Adrenal gland (tissue), 19 donors: ENCODE measurements at places on chromosomes 4 and X. TPM values are rescaled to one million over a fixed set of nuclear protein-coding genes. Genes with fewer than 3 reads are reported as not detected.

Gene NRK
- total RNA-seq, result 38.5 TPM

GRCh38 chrX:72392816-72393800 is 87.4 kb upstream of the CITED1 start:
- peaks cover 4% of the 10 kb centered on the region for H3K27me3 ChIP-seq
- H3K36me3 ChIP-seq, result no peaks in the 10 kb centered on the region
- H3K27ac ChIP-seq, result no peak overlapping the region
- DNase-seq, result no peak
- no peak overlapping the region for H3K4me3 ChIP-seq

DNA sequence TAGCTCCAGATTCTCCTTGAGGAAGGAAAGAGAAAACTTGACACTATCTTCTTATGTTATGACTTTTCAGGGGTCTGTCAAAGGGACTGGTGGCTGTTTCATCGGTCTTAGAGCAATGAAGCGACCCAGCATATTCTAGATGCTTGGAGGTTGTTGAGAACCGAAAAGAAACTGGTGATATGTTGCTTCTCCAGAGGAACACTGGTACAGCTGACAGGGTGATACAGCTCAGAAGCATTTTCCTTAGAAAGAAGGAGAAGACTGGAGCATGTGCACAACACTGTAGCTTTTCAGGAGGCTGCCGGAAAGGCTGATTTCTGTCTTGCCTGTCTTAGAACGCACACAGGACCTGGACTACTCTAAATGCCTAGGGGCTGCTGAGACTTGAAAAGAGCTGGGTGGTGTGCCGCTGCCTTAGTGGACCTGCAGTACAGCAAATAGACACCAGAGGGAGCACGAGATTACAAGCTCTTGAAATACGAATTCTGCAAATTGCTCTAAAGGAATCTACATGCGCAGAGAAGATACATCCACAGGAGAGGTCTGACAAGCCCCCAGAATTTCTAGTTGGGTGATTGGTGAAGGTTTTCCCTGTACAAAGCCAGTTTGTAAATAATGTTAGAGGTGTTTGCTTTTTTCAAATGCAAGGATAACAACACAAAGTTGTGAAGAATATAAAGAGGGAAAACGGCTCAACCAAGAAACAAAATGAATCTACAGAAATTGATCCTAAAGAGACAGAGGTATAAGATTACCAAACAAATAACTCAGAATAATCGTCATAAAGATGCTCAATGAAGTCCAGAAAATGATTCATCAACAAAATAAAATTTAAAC is 223.1 kb upstream of the DMD start:
- peak; percentile 59 for DNase-seq
- no peaks in the 10 kb centered on the region for H3K4me1 ChIP-seq
- peaks cover 13% of the 10 kb centered on the region for H3K27me3 ChIP-seq
- H3K4me3 ChIP-seq, result no peak overlapping the region
- H3K36me3 ChIP-seq, result no peaks in the 10 kb centered on the region

Gene PLXNA3
- total RNA-seq, result 8.2 TPM

DNA sequence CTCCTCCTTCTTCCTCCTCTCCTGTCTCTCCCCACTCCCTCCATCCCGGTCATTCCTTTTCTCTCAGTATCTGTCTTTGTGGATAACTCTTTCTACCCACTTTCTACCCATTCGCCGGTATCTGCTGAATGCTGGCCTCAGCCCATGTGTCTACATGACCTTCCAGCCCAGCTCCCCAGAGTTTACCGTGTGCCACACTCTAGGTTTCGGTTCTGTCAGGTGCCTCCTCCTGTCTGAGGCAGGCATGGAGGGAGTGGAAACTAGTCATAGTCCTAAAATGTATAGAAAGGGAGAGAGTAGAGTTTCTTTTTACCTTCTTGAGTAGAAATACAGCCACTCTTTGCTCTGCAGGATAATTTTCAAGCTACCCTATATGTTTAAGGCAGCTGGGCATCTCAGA is 33.5 kb upstream of the SCRG1 start:
- DNase-seq, result no peak
- no peak overlapping the region for H3K4me3 ChIP-seq
- no peaks in the 10 kb centered on the region for H3K4me1 ChIP-seq
- no peaks in the 10 kb centered on the region for H3K36me3 ChIP-seq

DNA sequence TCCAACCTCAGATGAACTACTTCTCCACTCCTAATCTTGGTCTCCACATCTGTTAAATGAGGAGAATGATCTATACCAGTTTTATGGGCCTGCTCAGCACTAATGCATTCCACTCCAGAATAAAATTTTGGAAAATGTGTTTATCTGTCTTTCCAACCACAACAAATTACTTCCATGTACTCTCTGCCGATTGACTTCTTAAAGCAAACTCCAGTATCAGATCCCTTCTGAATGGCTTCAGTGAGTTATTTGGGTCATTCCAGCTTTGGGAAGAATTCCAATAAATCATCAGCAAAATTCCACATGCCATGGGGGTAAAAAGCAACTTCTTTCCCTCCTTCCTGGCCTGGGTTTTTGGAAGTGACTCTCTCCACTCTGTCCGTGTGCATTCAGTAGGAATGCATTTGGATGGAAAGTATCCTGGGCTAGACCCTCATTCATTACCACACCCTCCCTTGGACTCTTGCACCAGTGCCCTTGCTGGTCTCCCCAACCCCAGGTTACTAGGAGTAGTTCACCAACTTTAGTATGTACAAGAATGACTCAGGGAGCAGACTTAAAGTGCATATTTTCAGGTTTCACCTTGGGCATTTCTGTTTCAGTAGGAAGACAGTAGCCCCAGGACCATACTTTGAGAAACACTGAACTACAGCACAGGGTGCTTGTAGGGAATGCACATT is 15.4 kb upstream of the ADH6 start:
- no peaks in the 10 kb centered on the region for H3K36me3 ChIP-seq
- no peak overlapping the region for H3K4me3 ChIP-seq
- DNase-seq, result no peak
- no peaks in the 10 kb centered on the region for H3K4me1 ChIP-seq

GRCh38 chr4:38180456-38180855 is 220.3 kb downstream of the PTTG2 start:
- no peak overlapping the region for H3K4me3 ChIP-seq
- no peaks in the 10 kb centered on the region for H3K4me1 ChIP-seq
- no peaks in the 10 kb centered on the region for H3K36me3 ChIP-seq
- H3K27ac ChIP-seq, result no peak overlapping the region
- no peaks in the 10 kb centered on the region for H3K27me3 ChIP-seq

Gene UGT2A1
- total RNA-seq, result not detected

Gene SRPK3
- not detected for total RNA-seq

DNA sequence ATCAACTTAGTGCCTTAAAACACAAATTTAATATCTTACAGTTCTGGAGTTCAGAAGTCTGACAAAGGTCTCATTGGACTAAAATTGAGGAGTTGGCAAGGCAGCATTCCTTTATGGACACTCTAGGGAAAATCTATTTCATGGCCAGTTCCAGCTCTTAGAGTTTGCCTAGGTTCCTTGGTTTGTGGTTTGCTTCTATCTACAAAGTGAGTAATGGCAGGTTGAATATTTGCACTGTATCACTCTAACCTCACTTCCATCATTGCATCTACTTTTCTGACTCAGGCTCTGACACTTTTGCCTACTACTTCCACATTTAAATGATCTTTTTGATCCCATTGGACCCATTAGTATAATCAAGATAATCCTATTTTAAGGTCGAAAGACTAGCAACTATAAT is 64.7 kb upstream of the PCDH10 start:
- H3K36me3 ChIP-seq, result no peaks in the 10 kb centered on the region
- no peak overlapping the region for H3K4me3 ChIP-seq
- DNase-seq, result no peak
- no peak overlapping the region for H3K27ac ChIP-seq
- H3K27me3 ChIP-seq, result no peaks in the 10 kb centered on the region
- no peaks in the 10 kb centered on the region for H3K4me1 ChIP-seq

Gene SMIM10L2A
- 52.3 TPM for total RNA-seq

Gene KLKB1
- 0.72 TPM for total RNA-seq

DNA sequence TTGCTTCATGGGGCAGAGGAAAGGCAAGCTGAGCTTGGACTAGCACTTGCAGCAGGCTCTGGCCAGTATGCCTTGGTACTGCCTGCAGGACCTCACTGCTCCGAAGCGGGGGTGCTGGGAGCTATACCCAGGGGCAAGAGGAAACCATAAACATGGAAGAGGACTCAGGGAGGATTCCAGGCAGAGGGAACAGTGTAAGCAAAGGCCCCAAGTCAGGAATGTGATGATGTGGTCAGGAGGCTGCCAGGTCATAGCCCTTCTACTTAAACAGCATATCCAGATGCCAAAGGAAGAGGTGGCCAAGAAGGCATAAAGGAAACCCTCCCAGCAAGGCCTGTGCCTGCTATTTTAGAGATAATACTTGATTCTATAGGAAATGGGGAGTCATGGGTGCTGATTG is 31.1 kb downstream of the RAB40AL start:
- H3K36me3 ChIP-seq, result no peaks in the 10 kb centered on the region
- H3K4me3 ChIP-seq, result no peak overlapping the region
- no peaks in the 10 kb centered on the region for H3K4me1 ChIP-seq

DNA sequence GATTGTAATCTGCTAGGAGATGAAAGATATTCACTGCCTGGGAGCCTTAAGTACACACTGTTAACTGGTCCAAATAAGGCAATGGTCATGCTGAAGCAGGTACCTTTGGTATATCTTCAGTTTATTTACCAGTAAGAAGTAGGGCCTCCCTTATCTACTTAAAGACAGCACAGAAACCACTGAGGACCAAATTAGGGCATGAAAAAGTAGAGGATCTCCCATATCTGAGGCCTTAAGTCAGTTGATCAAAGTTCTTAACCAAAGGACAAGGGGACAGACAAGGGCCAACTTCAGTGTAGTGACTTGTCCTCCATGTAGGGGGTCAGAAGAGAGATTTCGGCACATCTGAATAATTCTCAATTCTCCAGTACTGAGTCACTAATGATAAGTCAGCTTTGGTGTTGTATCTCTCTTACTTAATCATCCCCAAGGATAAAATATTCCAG is 59.1 kb downstream of the AMELX start:
- no peak overlapping the region for H3K4me3 ChIP-seq
- H3K27me3 ChIP-seq, result peaks cover 4% of the 10 kb centered on the region
- no peaks in the 10 kb centered on the region for H3K4me1 ChIP-seq
- H3K27ac ChIP-seq, result no peak overlapping the region

- no peak for DNase-seq
- H3K27me3 ChIP-seq, result no peaks in the 10 kb centered on the region
- H3K36me3 ChIP-seq, result no peaks in the 10 kb centered on the region
- H3K4me3 ChIP-seq, result no peak overlapping the region
These were observed 71.2 kb upstream of the GRID2 start for GRCh38 chr4:92232566-92232965.

Gene SPANXC
- total RNA-seq, result not detected

- no peaks in the 10 kb centered on the region for H3K27me3 ChIP-seq
- no peaks in the 10 kb centered on the region for H3K4me1 ChIP-seq
- H3K27ac ChIP-seq, result no peak overlapping the region
- no peak for DNase-seq
These were observed 138.4 kb upstream of the GALNTL6 start for GRCh38 chr4:171674781-171675180.

Gene FGF5
- not detected for total RNA-seq

- H3K4me1 ChIP-seq, result no peaks in the 10 kb centered on the region
- no peaks in the 10 kb centered on the region for H3K36me3 ChIP-seq
- H3K4me3 ChIP-seq, result no peak overlapping the region
- no peaks in the 10 kb centered on the region for H3K27me3 ChIP-seq
- peak; percentile 29 for DNase-seq
These were observed 34.1 kb downstream of the GPAT3 start for GRCh38 chr4:83569987-83570386.

GRCh38 chrX:45830343-45830742 is 629.7 kb upstream of the DIPK2B start:
- DNase-seq, result no peak
- no peak overlapping the region for H3K27ac ChIP-seq
- no peaks in the 10 kb centered on the region for H3K4me1 ChIP-seq
- no peak overlapping the region for H3K4me3 ChIP-seq
- H3K27me3 ChIP-seq, result peaks cover 28% of the 10 kb centered on the region
- no peaks in the 10 kb centered on the region for H3K36me3 ChIP-seq

DNA sequence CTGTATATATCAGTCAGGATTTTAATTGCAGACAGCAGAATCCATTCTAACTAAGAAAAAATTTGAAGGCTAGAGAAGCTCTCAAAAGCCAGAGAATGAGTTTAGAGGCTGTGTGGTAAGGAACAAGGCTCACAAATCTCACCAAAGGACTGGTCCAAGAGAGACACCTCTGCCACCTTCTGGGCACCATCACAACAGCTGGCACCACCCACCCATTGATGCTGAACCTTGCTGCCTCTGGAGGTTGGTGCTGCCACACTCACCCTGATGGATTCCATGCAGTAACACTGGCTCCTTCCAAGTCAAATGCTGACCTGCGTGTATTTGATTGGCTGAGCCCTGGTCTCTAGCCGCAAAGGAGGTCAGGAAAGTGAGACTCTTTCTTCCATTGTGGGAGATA is 100.8 kb downstream of the BEND2 start:
- H3K36me3 ChIP-seq, result no peaks in the 10 kb centered on the region
- H3K4me1 ChIP-seq, result no peaks in the 10 kb centered on the region
- no peak overlapping the region for H3K27ac ChIP-seq

Gene RTL5
- total RNA-seq, result 1.3 TPM

DNA sequence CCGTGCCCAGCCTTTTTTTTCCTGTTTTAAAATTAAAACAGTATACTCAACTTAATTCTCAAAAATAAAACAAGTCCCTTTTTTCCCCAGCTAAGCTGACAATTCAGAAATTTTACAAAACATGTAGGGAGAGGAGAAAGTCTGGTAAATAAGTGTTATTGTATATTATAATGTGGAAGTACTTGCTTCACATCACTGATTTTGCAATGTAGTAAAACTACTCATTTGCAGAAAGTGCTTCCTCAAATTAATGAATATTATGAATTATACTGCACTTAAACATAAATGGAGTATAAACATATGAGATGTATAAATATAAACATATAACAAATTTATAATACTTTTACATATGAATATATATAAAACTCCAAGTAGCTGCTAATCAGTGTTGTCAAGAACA is 11.6 kb upstream of the H2AZ1 start:
- no peak overlapping the region for H3K27ac ChIP-seq
- no peaks in the 10 kb centered on the region for H3K36me3 ChIP-seq
- no peaks in the 10 kb centered on the region for H3K27me3 ChIP-seq
- no peak for DNase-seq
- no peaks in the 10 kb centered on the region for H3K4me1 ChIP-seq

Gene DNAAF6
- total RNA-seq, result not detected

DNA sequence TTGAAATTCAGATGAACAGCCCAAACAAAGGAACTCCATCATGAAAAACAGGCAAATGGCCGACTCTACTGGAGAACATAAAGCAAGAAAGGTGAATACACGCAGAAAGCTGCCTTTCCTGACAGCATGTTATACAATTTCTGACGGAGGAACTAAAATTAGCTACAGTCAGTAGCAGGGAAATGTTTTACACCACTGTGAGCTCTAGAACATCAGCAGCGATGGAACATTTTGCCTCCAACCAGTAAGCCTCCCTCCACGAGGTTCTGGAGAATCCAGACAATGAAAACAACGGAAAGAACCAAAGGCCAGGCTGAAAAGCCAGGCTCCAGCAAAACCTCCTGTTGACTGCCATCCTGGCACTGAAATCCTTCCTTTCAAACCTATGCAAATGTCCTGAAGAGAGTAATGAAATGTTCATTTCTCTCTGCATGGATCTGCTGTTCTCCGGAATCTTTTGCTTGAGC is 78.9 kb downstream of the IRF2 start:
- H3K27me3 ChIP-seq, result no peaks in the 10 kb centered on the region
- H3K27ac ChIP-seq, result no peak overlapping the region
- no peaks in the 10 kb centered on the region for H3K36me3 ChIP-seq
- H3K4me3 ChIP-seq, result no peak overlapping the region
- no peak for DNase-seq

Gene CT45A3
- total RNA-seq, result not detected

GRCh38 chrX:69741721-69742120 is 125.8 kb downstream of the EDA start:
- no peaks in the 10 kb centered on the region for H3K27me3 ChIP-seq
- no peaks in the 10 kb centered on the region for H3K36me3 ChIP-seq
- H3K4me1 ChIP-seq, result no peaks in the 10 kb centered on the region
- DNase-seq, result no peak
